ENCODE measurements at places on chromosomes 6 and 20. TPM values are rescaled to one million over a fixed set of nuclear protein-coding genes. Genes with fewer than 3 reads are reported as not detected.
A peak's percentile ranks its signal among the peaks of the same experiment; 100 is the strongest.

DNA sequence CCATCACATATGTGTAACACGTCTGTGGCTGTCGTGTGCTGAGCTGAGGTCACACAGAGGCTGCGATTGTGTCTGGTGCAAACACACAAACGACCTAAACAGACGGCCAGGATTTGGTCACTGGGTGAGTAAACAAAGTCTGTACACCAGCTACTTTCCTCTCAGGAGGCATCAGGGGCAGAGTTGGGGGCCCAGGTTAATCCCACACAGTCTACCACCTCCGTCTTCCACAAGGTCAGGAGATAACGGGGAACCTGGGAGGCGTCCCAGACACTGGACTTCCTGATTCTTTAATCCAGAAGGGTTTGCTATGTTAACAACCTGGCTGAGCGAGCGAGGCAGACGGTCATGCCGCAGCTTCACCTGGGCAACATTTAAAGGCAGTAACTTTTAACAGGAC lies 1.5 kb downstream of the DACT2 start:
- DNase-seq: no peak

Gene BPIFB4
- not detected for total RNA-seq

- no peak for DNase-seq
Measured at GRCh38 chr20:9070304-9070703, 1.4 kb downstream of the PLCB4 start.

Gene PRSS16
- total RNA-seq: 0.82 TPM

Gene PERP
- total RNA-seq: 13.4 TPM

Gene FAM229B
- total RNA-seq: 4.1 TPM

Gene NELFE
- 75.7 TPM for total RNA-seq

Gene ABHD16B
- not detected for total RNA-seq

DNA sequence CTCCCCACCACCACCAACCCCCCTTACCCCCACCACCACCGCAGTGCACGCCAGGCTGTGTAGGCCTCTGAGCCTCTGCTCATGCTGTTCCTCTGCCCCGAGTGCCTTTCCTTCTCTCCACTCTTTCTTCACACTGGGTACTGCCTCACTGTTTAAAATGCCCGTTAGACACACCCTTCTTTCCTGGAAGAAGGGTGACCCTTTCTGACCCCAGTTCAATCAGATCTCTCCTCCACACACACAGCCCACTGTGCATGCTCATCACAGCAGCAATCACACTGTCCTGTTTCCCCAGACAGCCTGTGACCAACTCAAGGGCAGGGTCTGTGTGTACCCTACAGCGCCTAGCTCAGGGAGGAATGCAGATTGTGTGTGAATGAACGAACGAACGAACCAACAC lies 10.0 kb downstream of the TMEM74B start:
- no peak for DNase-seq

DNA sequence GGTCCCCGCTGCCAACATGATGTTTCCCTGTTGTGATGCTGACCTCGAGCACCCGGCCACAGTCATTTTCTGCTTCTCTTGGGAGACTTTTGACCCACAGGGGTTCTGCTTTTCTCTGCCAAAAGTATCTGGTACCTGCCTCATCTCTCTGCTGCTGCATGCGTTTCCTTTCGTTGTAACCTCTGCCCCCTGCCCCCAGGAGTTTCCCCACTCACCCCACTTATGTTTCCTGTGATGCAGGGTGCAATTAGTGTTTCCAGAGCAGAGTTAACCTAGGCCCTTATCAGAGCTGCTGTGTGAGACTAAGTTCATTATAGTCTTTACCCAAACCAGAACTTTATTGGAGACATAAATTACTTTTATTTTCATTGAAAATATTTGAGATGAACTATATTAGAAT lies 65.2 kb upstream of the EDN3 start:
- no peak for DNase-seq

DNA sequence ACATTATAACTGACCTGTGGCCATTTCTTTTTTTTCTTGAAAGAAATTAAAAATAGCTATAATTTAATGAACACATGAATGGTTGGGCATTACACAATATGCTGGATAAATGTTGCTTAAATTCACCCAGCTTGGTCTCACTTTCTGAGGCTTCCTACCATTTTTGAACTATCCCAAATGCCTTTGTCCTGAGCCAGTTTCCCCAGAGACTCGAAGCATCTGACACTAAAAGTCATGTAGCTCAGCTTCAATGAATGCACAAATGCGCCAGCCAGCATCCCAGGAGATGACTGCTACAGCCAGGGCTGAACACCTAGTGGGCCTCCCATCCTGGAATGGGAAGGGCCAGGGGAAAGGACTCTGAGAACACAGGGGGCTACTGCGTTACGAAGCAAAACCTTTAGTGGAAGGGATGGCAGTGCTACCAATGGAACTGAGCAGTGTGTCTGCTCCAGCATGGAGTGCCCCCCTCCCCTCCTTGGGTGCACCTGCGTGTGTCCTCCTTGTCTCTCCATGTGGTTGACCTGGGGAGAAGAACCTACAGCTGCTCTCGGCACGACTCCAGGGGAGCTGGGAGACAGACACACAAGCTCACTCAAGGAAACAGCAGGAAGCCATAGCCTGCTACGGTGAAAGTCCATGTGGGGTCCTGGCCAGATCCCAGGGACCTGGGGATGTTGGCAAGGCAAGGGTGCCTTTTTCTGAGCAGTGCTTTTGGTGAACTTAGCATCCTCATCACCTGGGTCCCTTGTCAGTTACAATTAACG lies 60.9 kb downstream of the IRF4 start:
- peak; percentile 26 for DNase-seq

DNA sequence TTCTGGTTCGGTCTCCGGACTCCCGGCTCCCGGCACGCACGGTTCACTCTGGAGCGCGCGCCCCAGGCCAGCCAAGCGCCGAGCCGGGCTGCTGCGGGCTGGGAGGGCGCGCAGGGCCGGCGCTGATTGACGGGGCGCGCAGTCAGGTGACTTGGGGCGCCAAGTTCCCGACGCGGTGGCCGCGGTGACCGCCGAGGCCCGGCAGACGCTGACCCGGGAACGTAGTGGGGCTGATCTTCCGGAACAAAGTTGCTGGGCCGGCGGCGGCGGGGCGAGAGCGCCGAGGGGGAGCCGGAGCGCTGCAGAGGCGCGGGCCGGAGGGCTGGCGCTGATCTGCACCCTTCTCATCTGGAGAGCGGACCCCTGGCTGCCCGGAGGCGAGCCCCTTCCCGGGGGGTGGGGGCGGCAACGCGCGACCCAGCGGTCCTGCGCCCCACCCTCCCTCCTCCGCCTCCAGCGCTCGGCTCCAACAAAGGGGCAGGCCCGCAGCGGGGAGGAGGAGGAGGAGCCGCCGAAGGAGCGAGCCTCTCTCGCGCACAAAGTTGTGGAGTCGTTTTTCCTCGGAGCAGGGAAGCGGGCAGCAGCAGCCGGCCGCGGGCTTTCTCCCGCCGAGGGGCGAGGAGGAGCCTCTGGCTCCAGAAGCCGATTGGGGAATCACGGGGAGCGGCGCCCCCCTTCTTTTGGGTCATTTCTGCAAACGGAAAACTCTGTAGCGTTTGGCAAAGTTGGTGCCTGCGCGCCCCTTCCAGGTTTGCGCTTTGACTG lies at the start of gene UTRN:
Gene UTRN (plus strand): TSS at position 553 of the 765 bp plus-strand sequence. CDS start 6,494 bp downstream, outside the sequence.
- DNase-seq: peak; percentile 63

Gene RIPOR3
- not detected for total RNA-seq

- no peak for DNase-seq
Measured at GRCh38 chr6:123904228-123904627, 100.6 kb downstream of the NKAIN2 start.

Gene WFDC5
- not detected for total RNA-seq

Gene ADGRF4
- not detected for total RNA-seq

- peak; percentile 82 for DNase-seq
Measured at GRCh38 chr20:846894-847278, 13.4 kb downstream of the FAM110A start.

Gene GPRC6A
- total RNA-seq: not detected

Gene SENP6
- 79.2 TPM for total RNA-seq

DNA sequence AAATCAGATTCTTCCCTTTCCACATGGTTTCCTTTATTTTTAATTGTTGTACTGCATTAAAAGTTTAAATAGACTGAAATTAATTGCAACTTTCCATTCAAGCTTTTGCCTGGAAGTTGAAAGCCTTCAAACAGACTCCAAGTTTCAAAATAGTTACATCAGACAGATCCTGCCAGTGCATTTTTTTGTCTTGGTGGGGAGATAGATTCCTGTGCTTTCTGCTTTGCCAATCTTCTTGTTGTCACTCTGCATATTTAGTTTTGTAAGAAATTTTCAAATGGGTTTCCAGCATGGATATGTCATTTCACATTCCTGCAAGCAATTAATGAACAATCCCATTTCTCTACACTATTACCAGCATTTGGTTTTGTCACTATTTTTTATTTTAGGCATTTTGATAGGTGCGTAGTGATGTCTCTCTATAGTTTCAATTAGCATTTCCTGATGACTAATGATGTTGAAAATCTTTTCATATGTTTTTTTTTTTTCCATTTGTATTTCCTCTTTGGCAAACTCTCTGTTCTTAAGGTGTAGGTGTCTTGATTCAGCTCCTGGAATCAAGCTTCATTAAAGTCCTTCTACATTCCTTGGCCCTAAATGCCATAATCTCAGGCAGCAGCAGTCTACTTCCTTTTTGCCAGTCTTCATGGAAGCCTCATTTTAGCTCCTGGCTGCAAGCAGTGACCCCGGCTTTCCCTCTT lies 40.5 kb downstream of the SCP2D1 start:
- DNase-seq: no peak

DNA sequence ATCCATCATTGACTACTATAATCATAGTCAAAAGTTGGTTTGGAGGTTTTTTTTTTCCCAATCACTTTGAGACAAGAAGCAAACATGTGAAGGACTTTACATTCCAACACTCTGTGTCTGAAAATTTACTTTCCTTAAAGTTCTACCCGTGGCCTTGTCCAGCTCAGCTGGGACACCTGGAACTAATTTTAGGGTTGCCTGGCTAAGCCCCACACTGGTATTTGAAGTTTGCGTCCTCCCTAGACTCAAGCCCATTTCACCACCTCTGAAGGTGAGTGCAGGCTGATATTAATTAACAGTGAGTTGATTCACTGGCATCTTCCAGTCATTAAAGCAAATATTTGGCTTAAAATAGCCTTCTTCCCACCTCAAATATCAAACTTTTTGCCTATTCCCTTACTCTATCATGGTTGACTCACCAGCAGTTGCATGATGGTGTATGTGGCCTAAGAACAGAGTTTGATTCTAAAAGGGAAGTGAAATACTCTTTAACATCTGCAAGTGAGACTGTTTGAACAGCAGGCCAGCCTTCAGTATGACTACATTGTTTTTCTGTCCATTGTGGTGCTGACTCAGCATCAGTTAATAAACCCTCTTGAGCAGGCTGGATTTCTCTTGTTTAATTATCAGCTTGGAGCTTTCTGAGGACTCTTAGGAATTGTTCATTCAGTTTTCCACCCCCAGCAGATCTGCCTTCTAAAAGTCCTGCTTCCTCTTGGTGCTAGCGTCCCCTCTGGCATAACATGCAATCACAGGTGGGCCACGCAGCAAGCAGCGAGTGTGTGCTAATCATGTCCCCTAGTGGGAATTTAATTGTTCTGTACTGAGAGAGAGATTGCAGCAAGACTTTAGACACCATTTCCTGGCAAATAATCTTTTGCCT lies 1.8 kb upstream of the PRDM1 start:
- peak; percentile 61 for DNase-seq

Gene MOCS3
- 6.1 TPM for total RNA-seq

- no peak for DNase-seq
Measured at GRCh38 chr6:38415231-38416005, 224.3 kb downstream of the BTBD9 start.

Gene C6orf132
- total RNA-seq: 0.18 TPM

DNA sequence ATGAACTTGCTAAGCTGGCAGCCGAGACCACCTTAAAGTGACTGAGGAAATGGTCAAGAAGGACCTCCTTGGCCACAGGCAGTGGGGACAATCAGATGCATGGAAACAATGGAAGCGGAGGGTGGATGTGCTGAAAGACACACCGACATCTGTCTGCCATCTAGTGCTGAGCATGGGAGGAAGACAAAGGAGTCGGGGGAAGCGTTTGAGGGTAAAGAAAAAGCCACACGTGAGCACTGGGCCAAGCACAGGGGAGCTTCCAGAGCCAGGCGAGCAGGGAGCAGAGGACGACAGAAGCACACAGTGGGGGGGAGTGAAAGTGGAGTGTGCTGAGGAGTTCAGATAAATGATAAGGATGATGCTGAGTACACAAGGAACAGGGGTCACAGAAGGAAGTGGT lies 367.8 kb downstream of the ZFAND3 start:
- DNase-seq: peak; percentile 31

DNA sequence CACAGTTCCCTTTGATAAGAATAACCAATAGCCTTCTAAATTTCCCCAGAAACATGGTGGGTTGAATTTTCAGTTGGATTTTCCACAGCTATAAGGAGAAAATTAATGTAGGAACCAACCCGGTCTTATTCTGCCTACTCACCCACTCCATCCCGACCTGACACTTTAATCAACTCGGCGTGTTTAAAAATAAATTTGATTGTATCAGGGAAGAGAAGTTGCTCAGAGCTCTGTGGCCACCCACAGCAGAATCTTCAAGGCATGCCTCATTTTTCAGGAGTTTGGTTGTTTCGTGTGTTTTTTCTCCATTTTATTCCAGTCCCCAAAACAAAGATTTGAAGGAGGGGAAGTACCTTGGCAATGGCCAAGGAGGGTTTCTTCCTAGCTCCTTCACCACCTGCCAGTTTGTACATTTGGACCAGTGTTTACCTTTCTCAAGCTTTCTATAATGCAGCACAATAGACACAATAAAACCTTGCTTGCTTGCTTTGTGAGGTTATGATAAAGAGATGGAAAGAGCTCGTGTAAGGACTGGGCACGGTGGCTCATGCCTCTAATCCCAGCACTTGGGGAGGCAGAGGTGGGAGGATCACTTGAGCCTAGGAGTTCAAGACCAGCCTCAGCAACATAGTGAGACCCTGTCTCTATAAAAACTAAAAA lies 297.2 kb upstream of the JARID2 start:
- DNase-seq: no peak

DNA sequence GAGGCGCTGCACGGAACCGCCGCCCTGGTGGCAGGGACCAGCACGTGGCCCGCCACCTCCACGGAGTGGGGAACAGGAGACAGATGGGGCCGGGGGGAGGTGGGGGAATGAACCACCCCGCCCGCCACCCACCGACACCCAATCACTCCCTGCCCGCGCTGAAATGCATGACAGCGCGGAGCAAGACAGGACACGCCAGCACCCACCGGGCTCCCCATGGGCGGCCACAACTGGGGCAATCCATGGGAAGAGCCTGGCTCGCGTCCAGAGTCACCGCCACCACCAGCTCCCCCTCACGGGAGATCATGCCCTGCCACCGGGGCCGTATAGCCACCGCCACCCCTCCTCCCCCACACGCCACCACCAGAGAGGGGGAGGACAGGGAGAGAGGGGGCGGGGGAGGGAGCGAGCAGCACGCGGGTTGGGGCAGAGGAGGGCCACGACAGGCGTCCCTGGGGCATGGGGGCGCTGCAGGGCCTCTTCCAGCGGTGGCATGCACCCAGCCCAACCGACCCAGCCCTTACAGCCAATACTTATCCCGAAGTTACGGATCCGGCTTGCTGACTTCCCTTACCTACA lies 744.3 kb upstream of the DEFB115 start:
- no peak for DNase-seq

Gene LRRC73
- 0.09 TPM for total RNA-seq

- no peak for DNase-seq
Measured at GRCh38 chr6:144181639-144182038, 31.3 kb downstream of the STX11 start.

Gene IFT52
- 18.3 TPM for total RNA-seq

GRCh38 chr6:119148825-119149525 lies 70.5 kb upstream of the FAM184A start:
- DNase-seq: no peak
